Left colon (tissue), 2 donors: ENCODE measurements at places on chromosomes 2 and 18. TPM values are rescaled to one million over a fixed set of nuclear protein-coding genes. Genes with fewer than 3 reads are reported as not detected.

GRCh38 chr18:13410471-13410870 lies 191.9 kb downstream of the LDLRAD4 start:
- DNase-seq: no peak

GRCh38 chr18:79583984-79584401 lies 95.6 kb upstream of the CTDP1 start:
- DNase-seq: peak; percentile 15

DNA sequence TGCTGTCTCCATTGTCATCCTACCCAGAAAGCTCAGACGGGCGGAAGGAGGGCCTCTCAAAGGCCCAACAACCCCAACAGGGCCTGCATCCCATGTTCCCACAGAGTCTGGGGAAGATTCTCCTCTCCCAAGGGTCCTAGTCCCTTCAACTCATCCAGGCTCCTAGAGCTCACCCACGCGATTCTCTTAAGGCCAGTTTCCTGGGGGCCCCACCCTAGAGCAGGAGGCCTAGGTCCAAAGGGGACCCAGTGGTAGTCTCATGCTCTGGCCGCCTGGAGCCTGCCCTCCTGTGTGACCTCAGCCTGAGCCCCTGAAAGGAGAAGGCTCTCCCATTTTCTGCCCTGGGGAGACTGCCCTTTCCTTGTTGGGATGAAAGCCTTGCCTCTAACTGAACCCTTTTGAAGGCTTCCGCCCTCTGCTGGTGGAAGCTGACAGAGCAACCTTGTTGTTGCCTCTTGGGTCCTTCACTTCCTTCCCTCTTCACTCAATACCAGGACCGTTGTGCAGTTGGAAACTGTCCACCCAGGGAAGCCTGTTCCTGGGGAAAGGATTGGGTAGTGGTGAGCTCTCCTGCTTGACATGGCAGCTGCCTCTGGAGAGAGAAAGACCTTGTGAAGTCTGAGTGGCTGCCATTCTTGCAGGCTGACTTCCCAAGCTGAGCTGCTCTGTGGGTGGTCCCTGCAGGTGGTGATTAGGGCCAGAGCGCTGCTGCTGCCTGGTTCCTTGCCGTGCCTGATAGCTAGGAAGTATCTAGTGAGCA lies 86.0 kb upstream of the ALPP start:
- DNase-seq: peak; percentile 79

GRCh38 chr18:45976566-45976965 lies 9.4 kb upstream of the EPG5 start:
- no peak for DNase-seq

The STK17B gene
- 43.1 TPM for total RNA-seq

The LYG2 gene
- not detected for total RNA-seq

DNA sequence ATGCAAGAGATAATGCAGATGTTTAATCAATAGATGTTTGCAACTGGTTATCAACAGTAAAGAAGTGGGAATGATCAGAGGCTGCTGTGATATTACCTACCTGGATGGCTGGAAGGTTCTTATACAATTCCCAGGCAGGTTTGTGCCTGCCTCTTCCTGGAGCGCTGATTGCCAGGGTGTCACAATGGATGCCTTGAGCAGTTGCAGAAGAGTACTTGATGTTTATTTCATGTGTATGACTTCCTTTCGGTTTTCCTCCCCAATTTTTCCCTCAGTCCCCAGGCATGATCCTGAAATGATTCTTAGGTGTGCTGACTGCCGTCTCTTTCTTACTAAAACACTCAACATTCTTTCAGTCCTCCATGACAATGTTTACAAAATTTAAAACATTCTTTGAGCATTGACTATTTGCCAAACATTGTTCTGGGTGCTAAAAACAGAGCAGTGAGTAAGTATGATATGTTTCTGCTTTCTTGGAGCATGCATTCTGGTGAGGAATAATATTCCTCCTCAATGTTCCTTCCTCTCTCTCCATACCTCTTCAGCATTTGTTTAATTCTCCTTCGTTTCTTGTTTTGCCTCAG lies 416.6 kb upstream of the TRIB2 start:
- no peak for DNase-seq

The LAMA1 gene
- total RNA-seq: 6.9 TPM

The GALR1 gene
- 0.11 TPM for total RNA-seq

The TMEM237 gene
- total RNA-seq: 3.6 TPM

DNA sequence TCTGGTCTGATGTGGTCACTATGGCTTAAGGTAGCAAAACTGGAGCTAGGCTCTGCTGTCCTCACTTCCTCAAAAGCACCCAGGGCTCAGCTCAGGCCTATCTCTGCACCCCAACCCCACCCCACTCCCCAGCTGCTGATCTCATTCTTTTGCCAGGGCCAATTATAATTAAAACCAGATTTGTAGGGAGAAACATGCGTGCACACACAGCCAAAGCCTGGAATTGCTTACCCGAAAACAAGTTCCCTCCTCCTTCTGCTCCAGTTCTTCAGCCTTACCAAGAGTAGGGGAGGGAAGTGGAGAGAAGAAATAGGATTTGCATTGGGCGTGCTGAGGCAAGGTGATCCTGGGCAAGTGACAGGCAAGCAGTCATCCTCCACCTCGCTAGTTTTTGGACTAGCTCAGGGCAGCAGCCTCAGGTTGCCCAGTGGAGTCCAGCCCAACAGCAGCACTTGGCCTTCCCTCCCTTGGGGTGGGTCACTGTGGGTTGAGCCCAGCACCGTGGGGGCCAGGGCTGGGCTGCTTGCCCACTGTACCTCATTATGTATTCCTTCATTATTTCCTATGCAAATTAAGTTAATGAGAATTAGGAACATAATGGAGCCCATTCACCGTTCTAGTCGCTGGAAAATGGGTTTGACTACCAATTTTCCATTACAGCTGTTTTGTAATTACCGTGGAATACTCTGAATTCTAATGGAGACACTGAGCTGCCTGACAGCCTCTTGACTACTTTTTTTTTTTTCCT lies 199.1 kb upstream of the CELF4 start:
- no peak for DNase-seq
